Ovary (tissue), 10 donors: ENCODE measurements at places on chromosomes 1 and 21. TPM values are rescaled to one million over a fixed set of nuclear protein-coding genes. Genes with fewer than 3 reads are reported as not detected.

DNA sequence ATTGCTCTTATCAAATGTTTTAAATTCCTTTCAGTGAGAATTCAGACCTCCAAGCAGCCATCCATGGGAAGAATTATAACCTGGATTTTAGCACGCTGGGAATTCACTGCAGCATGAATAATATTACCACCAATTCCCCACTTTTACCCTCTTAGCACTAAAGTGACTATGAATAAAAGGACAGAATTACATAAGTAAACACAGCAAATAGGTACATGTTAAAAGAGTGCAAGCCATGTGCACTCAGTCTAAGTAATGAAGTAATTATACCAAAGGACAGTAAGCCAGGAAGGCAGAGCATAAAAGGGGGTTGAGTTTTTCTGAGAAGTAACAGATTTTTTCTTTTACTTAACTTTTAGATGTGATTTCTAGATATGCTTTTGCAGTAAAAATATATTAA is 176.3 kb downstream of the DENND1B start:
- no peak for DNase-seq

DNA sequence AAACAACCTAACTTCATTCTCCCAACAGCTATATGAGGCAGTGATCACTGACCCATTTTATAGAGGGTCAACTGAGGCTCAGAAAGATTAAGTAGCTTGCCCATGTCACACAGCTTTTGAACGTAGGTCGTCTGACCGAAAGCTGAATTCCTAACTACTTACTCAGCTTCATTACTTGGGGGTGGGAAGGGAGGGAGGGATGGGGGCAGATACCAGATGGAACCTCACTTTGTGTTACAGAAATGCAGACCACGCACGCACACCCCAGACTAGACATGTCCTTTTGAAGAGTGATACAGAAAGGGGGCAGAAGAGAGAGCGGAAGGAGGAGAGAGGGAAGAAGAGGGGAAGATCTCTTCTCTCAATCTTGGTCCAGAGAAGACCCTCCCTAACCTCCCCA is 2.3 kb downstream of the ADGRB2 start:
- DNase-seq, result no peak

GREM2 gene
- 8.5 TPM for polyA plus RNA-seq

OR2T29 gene
- not detected for polyA plus RNA-seq

GRCh38 chr1:227357171-227357926 is 39.1 kb upstream of the CDC42BPA start:
- DNase-seq, result peak; percentile 68

DNA sequence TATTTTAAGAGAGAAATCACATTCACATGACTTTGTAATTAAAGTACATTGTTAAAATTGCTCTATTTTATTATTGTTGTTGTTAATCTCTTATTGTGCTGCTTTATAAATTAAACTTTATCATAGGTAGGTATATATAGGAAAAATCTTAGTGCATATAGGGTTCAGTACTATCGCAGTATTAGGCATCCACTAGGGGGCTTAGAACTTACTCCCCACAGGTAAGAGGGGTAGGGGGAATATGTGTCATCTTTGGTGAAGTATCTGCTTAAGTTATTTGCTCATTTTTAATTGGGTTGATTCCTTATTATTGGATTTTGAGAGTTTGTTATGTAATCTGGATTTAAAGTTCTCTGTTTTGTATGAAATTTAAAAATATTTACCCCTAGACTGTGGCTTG is 385.2 kb downstream of the DUSP10 start:
- DNase-seq, result no peak

DNA sequence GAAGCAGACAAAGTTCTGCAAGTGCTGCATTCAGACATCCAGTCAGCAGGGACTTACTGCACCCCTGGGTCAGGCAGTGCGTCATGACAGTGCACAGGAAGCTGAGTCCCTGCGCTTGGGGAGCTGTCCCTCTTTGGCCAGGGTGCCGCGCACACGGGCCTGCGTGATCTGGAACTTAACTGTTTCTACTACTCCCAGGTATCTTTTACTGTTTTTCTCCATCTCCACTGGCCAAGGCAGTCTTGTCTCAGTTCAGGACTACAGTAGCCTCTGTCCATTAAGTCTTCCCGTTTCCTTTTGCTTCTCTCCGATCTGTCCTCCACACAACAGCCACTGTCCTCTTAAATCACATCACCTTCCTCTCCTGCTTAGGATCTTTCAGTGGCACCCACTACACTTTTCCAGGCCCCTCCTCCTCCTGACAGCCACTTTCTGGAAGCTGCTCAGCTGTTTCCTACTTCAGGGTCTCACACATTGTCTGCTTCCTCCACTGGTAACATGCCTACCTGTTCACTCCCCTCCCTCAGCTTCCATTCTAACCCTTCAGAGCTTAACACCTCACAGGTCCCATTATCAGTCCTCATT is 15.9 kb downstream of the ERRFI1 start:
- DNase-seq, result no peak

DNA sequence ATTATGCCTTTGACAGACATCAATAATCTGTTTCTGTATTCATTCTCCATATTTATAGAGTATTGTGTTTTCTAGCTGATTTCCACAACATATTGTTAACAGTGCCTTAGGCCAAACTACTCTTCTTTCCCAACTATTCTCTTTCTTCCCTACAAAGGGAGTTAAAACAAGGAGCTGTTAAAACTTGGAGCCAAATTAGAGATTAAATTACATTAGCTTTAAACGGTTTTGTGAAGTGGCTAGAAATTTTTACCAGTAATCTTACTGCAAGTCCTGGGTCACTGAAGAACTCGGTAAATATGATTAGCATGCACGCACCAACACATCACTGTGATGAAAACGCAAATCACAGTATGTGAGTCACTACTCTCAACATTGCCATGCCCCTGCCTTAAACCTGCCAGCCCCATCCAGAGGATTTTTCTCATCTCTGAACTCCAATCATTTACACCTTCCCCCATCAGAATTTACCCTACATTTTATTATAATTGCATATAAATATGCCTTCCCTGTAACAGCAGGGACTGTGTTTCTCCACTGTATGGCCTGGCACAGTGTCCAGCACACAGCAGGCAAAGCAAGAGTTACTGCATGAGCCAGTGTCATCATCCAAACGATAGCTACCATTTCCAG is 1.5 kb upstream of the PRDX6 start:
- no peak for DNase-seq

DNA sequence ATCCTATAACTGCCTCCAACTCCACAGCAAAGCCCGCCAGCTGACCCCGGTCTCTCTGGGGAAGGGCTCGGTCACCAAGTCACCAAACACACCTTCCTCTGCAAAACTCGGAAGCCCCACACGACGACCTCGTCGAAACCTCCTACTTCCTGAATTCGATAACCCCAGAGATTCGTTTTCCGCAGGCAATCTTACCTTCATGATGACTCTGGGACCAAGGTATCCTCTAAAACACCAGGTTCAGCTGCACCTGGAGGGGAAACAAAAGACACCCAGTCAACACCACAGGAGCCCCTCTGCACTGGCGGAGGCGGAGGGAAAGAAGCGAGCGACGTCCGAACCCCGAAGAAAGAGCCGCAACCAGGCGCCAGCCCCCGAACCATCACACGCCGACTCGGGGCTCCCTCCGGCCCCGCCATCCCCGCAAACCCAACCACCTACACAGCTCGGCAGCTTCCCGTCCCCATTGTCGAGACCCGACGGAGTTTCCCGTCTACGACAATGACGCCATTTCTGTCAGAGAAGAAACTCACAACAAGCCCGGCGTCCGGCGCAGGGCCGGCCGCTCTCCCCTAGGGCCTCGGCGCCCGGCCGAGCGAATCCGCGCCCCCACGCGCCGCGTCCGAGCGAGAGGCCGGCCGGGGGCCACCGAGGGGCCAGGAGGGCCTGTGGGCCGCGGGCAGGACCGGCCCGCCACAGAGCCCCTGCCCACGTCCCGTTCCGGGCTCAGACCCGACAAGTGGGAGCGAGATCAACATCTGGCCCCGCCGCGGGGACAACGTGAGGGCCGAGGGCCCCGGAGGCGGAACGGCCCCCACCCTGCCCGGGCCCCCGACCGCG is 1.0 kb downstream of the ARID4B start:
- peak; percentile 62 for DNase-seq

DNA sequence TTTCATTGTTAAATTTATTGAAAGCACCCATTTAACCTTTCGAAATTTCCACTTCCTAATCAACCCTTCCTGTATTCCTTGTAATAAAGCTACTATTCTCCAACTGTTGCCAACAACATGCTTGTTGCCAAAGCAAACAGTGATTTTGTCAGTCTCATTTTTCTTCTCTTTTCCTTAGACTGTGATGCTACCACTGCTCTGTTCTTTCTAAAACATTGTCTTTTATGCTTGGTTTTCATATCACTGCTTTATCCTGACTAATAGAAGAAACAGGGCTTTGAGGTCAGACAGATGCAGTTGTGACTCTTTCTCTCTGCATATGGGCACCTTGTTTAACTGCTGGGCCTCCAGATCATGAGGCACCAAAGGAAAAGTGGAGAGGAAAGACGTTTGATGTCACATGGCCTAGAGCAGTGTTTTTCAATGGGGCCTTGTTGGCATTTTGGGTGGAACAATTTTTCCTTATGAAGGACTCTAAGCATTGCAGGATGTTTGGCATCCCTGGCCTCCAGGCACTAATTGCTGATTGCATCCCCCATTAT is 56.1 kb downstream of the HMCN1 start:
- DNase-seq, result no peak

DNA sequence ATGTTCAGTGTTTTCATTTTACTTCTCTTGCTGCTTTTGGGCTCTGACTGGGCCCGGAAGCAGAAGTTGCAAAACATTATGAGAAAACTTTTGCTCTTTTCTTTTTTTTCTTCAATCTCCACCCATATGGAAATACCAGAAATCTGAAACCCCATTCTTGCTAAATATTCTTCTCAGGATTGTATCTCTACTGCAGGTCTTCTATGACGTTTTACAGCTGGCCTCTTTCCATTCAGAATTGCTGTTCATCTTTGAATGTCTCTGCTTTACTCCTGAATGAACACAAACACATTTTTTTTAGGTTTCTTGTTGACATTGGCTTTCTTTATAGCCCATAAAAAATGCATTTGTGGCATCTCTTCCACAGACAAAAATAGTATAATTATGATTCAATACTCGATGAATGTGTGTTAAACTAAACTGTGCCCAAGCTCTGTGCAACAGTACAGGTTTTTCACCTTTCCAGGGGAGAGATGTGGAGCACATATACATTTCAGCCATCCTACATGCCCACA is 18.8 kb downstream of the PTPRC start:
- DNase-seq, result no peak

LCA5L gene
- polyA plus RNA-seq, result 2.1 TPM

- DNase-seq, result peak; percentile 91
Measured at GRCh38 chr1:151311589-151312331, 15.5 kb downstream of the PI4KB start.

LENEP gene
- polyA plus RNA-seq, result not detected

DNA sequence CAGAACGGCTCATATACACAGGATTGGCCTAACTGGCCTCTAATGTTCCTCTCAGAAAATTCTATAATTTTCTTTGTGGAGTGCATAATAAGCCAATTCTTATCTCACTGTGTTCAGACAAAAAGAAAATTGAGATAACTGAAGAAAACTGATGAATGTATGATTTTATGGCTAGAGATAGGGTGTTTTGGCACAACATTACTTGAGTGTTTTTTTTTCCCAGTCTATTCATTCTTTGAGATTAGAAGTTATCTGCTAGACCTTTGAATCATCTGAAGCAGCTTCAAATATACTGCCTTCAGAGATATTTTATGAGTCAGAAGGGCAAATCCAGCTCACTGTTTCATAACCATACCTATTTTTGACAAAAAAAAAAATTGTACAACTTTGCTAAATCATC is 85.6 kb downstream of the VAV3 start:
- no peak for DNase-seq

FCAMR gene
- polyA plus RNA-seq, result not detected

- no peak for DNase-seq
Measured at GRCh38 chr1:245503548-245503947, 348.8 kb downstream of the KIF26B start.

KIF26B gene
- polyA plus RNA-seq, result 0.30 TPM

- no peak for DNase-seq
Measured at GRCh38 chr21:21921410-21922232, 923.4 kb downstream of the NCAM2 start.

DNA sequence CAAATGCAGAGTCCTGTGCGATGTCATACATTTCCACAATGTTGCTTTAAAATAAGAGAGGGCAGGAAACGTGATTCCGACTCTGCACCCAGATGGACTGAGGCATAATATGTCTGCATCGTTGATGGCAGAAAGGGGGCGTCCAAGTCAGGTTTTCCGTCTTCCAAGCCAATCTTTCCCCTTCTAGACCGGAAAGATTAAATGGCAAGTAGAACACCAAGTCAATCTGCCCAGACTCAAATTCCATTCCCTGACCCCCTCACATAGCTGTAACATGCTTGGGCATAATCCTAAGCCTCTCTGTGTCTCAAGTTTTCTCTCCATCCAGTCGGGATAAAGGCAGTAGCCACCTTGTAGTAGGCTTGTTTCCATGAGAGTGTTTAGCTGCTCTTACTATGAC is 14.4 kb downstream of the PCP4 start:
- DNase-seq, result no peak
